ENCODE measurements at places on chromosomes 7 and 10.
A peak's percentile ranks its signal among the peaks of the same experiment; 100 is the strongest.

DNA sequence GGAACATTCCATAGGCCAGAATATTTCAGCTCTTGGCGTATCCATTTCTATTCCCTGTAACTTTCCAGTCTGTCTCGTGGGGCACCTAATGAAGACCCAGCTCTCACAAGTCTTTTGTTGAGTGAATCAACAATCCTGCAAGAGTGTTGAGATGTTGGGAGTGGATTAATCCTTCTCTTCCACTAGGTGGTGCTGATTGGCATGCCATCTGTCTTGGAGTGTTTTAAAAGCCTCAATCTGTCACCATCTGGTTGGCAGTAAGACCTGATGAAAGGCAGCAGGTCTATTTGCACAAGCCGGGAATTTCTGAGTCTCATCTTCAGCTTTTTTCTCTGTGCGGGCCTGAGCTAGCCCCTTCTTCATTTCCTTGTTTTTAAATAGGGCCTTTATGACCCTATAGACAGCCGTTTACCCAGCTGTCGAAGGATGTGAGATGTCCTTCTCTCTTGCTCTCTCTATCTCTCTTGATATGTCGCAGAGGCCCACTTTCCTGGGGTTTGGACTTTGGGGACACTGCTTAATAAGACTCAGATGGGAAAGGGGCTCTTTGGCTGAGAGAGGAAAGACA is 180.5 kb downstream of the ZNF365 start:
- DNase-seq: no peak

DNA sequence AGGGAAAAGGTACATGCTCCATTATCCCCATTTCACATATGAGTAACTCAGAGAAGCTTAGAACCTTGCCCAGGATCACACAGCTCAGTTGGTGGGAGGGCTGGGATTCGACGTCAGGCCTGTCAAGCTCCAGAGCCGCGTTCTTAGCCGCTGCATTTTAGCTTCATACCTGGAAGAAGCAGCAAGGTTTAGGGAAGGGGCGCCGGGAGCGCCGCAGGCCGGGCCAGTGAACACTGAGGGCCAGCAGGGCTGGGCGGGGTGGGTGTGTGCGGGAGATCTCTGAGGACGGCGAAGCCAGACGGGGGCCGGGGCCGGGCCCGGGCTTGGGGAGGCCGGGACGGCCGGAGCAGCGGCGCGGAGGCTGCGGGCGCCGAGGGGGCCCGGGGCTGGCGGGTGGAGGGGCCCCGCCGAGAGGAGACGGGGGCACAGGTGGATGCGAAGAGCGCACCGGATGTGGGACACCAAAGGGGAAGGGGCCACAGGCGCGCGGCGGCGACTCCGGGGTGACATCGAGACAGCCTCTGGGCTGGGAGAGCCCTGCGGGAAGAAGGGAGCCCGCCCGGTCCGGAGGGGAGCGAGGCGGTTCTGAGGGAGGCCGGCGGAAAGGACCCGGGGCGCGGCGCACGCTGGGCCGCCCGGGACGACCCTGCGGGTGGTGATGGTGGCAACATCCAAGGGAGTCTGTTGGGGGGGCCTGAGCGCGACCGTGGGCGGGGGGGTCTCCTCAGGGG is 498 bp downstream of the NDST2 start:
- DNase-seq: no peak

DNA sequence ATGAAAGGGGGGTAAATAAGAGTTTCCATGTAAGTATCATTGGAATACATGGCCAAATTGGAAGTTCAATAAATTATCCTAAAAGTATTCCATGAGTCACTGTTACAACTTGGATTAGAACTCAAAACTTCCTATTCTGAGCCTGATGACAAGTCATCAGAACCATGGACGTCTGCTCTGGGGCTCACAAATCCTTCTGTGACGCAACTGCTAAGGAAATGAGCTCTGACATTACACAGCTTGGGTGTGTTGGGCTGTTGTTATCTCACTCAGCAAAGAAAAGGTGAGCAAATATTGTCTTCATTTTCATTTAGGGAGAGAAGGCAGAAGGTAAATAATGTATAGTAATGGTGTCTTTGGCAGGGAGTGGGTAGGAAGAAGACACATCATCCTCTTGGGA is 214.8 kb upstream of the ADO start:
- no peak for DNase-seq

- no peak for DNase-seq
Measured at GRCh38 chr10:21031232-21031795, 134.2 kb upstream of the NEBL start.

DNA sequence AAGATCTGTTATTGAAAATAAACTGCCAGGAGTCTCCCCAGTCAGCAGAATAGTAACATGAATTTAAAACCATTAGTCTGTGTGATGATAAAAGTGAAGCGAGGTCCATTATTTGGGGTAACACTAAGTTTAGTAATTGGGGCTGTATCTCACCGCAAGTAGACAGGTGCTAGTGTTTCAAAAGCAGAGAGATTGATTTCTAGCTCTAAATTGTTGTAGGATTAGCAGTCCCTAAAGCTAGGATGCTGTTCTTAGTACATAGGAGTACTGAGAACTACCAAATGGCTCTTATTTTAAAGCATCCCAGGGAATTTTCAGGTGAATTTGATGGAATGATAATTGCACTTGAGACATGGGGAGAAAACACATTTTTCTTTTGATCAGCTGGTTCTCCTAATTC is 70.5 kb downstream of the CPED1 start:
- DNase-seq: no peak

DNA sequence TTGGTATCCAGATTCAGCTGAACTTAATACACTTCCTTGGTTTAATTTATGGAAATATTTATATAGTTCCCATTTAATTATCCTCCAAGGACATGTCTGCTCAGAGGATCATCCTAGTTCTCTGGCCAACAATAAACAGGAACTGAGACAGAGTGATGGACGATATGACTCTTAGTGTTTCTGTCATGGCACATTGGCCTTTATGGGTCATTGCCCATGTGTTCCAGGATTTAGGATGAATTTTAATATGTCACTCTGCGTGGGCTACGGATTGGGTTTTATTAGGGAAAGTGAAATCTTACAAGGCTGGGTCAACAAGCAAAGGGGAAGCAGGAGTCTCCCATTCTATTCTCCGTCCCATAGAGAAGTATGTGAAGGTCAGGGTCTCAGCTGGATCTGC is 18.8 kb upstream of the TNPO3 start:
- DNase-seq: no peak

DNA sequence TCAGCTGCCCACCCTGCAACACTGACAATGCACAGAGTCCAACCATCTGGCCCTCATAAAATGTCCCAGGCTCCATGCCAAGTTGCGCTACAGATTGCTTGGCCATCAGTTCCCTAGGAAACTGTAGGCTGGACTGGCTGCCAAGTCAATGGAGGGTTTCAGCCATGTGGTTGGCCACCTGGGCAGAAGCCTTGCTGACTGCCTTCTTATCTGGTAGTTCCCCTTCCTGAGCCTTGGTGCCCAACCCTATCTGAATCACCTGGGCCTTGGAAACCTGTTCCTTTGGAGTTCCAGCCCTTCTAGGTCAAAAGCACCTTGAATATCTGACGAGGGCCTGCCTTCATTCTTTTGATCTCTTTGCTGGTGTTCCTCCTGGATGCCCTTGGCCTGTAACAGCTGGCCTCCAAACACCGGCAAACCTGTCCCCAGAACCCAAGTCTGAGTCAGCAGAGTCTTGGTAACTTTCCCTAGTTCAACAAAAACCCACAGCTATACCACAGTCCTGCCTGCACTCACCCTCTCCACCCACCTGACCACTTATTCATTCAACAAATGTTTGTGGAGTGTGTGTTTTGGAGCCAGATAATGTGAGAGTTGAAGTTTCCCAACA is 37.4 kb upstream of the KDM7A start:
- DNase-seq: no peak

DNA sequence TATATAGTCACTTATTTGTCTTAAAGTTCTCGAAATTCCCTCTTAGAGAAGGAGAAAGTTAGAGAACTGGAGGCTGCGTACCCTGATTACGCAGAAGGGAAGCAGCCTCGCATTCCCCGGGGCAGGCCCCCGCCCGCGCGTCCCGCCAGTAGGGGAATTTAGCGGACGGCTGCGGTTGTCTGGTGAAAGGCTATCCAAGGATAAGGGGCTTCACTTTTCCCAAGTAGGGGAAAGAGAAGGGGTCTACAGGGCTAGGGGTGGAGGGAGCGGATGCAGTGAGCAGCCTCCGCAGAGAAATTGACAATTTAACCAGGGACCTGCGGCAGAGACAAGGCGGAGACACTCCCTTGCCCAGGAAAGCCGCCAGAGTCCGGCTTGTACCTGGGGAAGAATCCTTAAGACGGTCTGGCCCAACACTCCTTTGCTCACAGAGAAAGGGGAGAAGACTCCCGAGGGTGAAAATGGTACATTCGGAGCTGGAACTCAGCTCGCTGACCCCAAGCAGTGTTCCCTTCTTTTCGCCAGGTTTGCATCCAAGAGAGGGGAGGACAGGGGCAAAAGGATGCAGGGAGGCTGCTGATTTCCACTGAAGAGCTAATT is 994 bp upstream of the MAGI2 start:
- DNase-seq: peak; percentile 72

DNA sequence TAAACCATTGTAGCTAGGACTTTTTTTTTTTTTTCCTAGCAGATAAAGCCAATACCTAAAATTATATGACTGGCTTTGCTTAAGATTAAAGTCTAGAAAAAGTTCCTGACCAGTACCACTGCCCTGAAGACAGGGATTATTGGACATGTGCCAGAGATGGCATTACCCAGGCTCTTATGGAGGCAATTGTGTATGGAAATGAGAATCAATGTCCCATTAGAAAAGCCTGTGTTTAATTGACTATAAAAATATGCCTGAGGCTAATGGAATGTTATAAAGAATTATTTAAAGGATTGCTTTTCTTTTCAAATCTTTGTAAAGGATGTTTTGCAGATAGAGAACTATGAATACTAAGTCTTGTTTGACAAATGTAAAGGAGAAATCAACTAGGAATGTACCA is 196.7 kb downstream of the ANK3 start:
- no peak for DNase-seq

DNA sequence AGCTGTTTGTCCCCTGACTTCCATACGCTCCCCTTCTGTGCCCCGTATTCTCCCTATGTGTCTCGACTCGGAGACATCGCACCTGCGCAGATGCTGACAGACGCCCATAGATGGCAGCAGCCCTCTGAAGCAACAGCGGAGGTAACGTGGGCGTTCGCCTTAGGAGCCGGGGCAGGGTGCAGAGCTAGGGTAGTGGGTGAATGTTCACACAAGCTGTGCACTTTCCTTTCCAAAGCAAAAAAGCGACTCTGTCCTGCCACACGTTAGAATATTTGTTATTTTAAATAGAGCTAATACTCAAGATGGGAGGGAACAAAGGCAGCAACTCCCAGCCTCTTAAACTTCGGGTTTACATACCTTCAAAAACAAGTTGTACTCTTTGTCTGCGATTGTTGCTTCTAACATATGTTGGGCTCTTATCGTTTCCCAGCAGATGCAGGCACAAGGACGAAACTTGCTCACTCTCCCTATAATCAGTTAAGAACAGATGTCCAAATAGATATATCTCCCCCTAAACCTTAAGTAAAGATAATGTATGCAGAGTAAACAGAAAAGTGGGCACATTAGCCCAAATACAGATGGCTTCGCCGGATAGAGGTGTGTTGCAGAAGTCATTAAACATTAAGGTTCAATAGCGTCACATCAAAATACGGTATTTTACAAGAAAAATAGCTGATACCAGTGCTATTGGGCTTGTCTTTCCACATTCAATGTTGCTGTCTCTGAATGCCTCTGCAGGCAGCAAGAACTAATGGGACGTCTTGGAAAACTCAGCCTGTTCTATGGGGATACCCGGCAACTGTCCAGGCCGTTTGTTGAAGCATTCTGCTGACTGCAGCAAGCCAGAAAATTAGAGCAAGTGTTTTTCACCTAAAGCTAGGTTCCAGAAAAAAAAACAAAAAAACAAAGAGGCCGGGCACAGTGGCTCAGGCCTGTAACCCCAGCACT is 340.3 kb upstream of the PRKCQ start:
- peak; percentile 24 for DNase-seq

DNA sequence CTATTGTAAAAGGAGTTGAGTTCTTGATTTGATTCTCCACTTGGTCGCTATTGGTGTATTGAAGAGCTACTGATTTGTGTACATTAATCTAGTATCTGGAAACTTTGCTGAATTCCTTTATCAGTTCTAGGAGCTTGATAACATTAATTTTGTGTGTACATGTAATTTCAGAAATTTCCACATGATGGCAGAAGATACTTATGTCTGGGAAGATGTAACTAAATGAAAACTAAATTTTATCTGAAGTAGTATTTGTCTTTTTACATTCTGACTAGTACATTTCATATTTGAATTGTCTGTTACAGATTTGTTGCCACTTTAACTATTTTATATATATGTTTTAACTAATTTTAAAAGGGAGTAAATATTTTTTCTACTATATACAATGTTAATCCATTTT is 27.6 kb downstream of the SDHAF3 start:
- no peak for DNase-seq

GRCh38 chr7:7696458-7697119 is 21.8 kb downstream of the RPA3 start:
- no peak for DNase-seq

DNA sequence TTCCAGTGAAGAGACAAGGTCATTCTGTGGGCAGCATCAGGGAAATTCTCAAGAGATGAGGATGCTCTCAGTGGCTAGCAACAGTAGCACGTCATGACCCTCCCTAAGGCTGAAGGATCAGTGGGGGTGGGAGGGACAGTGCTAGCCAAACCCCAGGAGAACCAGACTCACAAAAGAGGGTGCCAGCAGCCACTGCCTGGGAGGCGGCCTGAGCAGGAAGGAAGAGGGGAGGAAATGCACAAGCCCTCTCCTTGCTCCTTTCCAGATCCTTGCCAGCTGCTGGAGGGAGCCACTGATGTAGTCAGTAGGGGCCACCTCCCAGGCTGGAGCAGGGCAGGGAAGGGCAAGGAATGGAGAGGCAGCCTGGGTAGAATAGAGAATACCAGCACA is 302.7 kb downstream of the RPS24 start:
- DNase-seq: no peak

GRCh38 chr10:106175760-106176377 is 988.6 kb downstream of the SORCS1 start:
- no peak for DNase-seq

DNA sequence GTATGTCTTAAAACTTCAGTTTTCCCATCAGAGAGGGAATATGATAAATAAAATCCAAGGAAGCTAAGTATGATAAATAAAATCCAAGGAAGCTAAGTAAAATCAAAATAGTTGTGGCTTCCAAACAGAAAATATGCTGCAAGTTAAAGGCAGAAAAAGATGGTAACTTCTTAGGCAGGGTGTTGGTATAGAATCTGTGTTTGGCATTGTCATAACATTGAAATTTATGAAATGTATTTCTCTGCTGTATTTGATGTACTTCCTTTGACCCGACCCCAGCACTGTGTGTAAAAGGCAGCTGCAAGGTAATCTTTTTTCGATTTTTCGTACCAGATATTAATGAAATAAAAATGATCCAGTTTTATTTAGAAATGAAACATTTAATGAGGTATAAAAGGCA is 537.2 kb downstream of the TFEC start:
- DNase-seq: no peak

GRCh38 chr10:126849646-126850045 is 55.6 kb upstream of the DOCK1 start:
- no peak for DNase-seq

DNA sequence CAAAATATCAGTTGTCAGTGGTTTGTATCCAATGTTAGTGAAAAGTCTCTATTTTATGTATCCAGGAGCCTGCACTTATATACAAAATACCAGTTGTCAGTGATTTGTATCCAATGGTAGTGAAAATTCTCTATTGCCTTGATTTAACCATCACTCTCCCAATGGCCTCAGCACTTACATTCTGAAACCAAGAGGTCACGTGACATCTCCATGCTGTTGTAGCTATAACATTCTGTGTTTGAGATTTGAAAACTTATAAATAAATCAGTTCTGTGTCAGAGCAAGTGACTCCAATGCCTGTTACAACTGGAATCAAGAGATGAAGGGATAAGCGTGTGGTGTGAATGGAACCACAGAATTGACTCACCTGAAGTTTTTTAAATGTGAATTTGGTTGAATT is 30.6 kb upstream of the GATA3 start:
- DNase-seq: no peak

Data from ascending aorta (tissue), 2 donors.